ENCODE measurements at places on chromosomes 16 and 17. TPM values are rescaled to one million over a fixed set of nuclear protein-coding genes. Genes with fewer than 3 reads are reported as not detected.
A peak's percentile ranks its signal among the peaks of the same experiment; 100 is the strongest.

The GRAP gene
- not detected for total RNA-seq

The KRTAP1-1 gene
- not detected for total RNA-seq

The KIF19 gene
- total RNA-seq, result not detected

The FN3K gene
- 25.2 TPM for total RNA-seq

The PABPN1L gene
- total RNA-seq, result not detected

The CCL17 gene
- not detected for total RNA-seq

The OR2C1 gene
- total RNA-seq, result not detected

GRCh38 chr17:82615084-82616020 is 32.9 kb downstream of the WDR45B start:
- H3K4me1 ChIP-seq, result peaks cover 7% of the 10 kb centered on the region
- H3K36me3 ChIP-seq, result peaks cover 41% of the 10 kb centered on the region
- H3K4me3 ChIP-seq, result no peak overlapping the region
- H3K27ac ChIP-seq, result no peak overlapping the region

GRCh38 chr16:65120831-65121721 is 787 bp downstream of the CDH11 start:
- peaks cover 56% of the 10 kb centered on the region for H3K4me1 ChIP-seq
- peak overlapping the region; percentile 93 for H3K27ac ChIP-seq
- DNase-seq, result peak; percentile 84
- peaks cover 16% of the 10 kb centered on the region for H3K36me3 ChIP-seq

- no peaks in the 10 kb centered on the region for H3K36me3 ChIP-seq
- H3K27me3 ChIP-seq, result peaks cover 13% of the 10 kb centered on the region
- H3K4me3 ChIP-seq, result peak overlapping the region; percentile 54
- no peak overlapping the region for H3K27ac ChIP-seq
- DNase-seq, result peak; percentile 90
- H3K4me1 ChIP-seq, result peaks cover 5% of the 10 kb centered on the region
Measured at GRCh38 chr17:32998111-32998886, 6.7 kb downstream of the SPACA3 start.

GRCh38 chr16:75566040-75566757 is at the start of gene GABARAPL2:
Gene GABARAPL2 (plus strand): TSS chr16:75566379. CDS start chr16:75566487, 108 bp downstream.
- peaks cover 25% of the 10 kb centered on the region for H3K4me1 ChIP-seq
- H3K27me3 ChIP-seq, result peaks cover 23% of the 10 kb centered on the region
- peak within 1 kb of the TSS; percentile 79 for H3K27ac ChIP-seq
- peak within 1 kb of the TSS; percentile 98 for H3K4me3 ChIP-seq
- DNase-seq, result peak; percentile 96

DNA sequence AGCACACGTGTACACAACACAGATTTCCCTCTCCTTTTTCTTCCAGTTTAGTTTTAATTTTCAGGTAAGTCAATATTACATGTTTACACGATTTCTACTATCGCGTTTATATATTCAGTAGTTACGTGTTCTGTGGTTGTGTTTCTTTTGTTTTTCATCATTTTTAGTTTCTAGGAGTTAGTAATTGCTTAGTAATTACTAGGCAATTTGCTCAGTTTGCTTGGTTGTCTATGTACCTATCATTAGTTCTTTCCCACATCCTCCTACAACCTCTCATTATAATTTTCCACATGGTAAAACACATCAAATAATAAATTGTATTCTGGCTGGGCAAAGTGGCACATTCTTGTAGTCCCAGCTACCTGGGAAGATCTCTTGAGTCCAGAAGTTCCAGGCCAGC is 24.6 kb upstream of the GUCY2D start:
- no peak for DNase-seq
- H3K36me3 ChIP-seq, result no peaks in the 10 kb centered on the region
- no peak overlapping the region for H3K27ac ChIP-seq
- no peaks in the 10 kb centered on the region for H3K4me1 ChIP-seq
- H3K27me3 ChIP-seq, result peaks cover 27% of the 10 kb centered on the region

GRCh38 chr17:10614536-10615155 is 42.5 kb downstream of the MYH3 start:
- H3K36me3 ChIP-seq, result no peaks in the 10 kb centered on the region
- H3K27me3 ChIP-seq, result peaks cover 5% of the 10 kb centered on the region
- peaks cover 9% of the 10 kb centered on the region for H3K4me1 ChIP-seq

- no peak overlapping the region for H3K27ac ChIP-seq
- H3K36me3 ChIP-seq, result no peaks in the 10 kb centered on the region
- no peak for DNase-seq
- H3K4me1 ChIP-seq, result peaks cover 16% of the 10 kb centered on the region
- no peak overlapping the region for H3K4me3 ChIP-seq
Measured at GRCh38 chr16:66656547-66656946, 40.0 kb downstream of the CMTM4 start.

- DNase-seq, result no peak
- peaks cover 16% of the 10 kb centered on the region for H3K4me1 ChIP-seq
- no peak overlapping the region for H3K4me3 ChIP-seq
- H3K36me3 ChIP-seq, result peaks cover 22% of the 10 kb centered on the region
- H3K27ac ChIP-seq, result no peak overlapping the region
- no peaks in the 10 kb centered on the region for H3K27me3 ChIP-seq
Measured at GRCh38 chr17:37117373-37118142, 168.8 kb downstream of the AATF start.

GRCh38 chr17:69078864-69079263 is 18.1 kb upstream of the ABCA9 start:
- H3K36me3 ChIP-seq, result peaks cover 4% of the 10 kb centered on the region

- H3K4me3 ChIP-seq, result no peak overlapping the region
- no peak overlapping the region for H3K27ac ChIP-seq
- no peaks in the 10 kb centered on the region for H3K27me3 ChIP-seq
Measured at GRCh38 chr17:61722398-61722797, 131.4 kb upstream of the NACA2 start.

GRCh38 chr16:74556375-74556922 is 50.5 kb downstream of the GLG1 start:
- no peak overlapping the region for H3K27ac ChIP-seq
- no peak for DNase-seq
- no peaks in the 10 kb centered on the region for H3K36me3 ChIP-seq
- peaks cover 2% of the 10 kb centered on the region for H3K4me1 ChIP-seq
- H3K27me3 ChIP-seq, result no peaks in the 10 kb centered on the region

- peaks cover 7% of the 10 kb centered on the region for H3K4me1 ChIP-seq
- H3K36me3 ChIP-seq, result no peaks in the 10 kb centered on the region
- no peak overlapping the region for H3K27ac ChIP-seq
- H3K4me3 ChIP-seq, result no peak overlapping the region
- H3K27me3 ChIP-seq, result no peaks in the 10 kb centered on the region
- peak; percentile 79 for DNase-seq
Measured at GRCh38 chr16:50303605-50304466, 37.5 kb downstream of the ADCY7 start.

DNA sequence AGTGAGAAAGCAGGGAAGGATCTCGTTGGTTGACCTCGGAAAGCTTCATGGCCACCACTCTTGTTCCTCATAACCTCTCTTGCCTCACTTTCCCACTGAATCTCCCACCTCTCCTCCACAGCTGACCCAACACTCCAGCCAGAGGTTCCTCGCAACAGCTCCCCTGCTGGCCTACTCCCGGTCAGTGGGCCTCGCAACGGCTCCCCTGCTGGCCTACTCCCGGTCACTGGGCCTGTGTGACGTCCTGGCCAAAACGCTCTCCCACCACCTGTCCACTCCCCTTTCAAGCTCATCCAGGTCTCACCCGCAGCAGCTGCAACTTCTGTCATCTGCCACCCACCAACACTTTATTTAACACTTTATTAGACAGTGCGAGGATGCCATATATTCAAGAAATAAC is 149.1 kb downstream of the VPS53 start:
- H3K27ac ChIP-seq, result no peak overlapping the region
- no peaks in the 10 kb centered on the region for H3K27me3 ChIP-seq
- H3K4me3 ChIP-seq, result no peak overlapping the region
- no peak for DNase-seq
- peaks cover 20% of the 10 kb centered on the region for H3K4me1 ChIP-seq
